Cerebellar nuclear complex (tissue), 1 donor: ENCODE measurements at places on chromosomes 12 and 14.

DNA sequence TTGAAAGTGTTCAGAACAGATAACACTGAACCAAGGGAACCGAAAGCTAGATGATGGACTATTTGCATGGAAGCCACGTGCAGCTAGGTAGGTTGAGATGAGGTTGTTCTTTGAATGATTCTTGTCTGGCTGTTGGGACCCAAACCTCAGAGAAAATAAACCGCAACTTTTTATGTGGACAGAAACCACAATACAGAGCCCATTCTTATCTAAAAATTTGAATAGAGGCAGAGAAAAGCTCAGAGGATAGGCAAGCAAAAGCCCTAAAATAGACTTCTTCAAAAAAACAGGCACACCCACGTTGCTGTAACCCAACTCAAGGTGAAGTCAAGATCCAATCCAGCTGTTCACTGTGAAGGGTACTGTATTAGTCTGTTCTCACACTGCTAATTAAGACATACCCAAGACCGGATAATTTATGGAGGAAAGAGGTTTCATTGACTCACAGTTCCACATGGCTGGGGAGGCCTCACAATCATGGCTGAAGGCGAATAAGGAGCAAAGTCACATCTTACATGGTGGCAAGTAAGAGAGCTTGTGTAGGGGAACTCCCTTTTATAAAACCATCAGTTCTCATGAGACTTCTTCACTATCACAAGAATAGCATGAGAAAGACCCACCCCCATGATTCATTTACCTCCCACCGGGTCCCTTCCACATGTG, 353.8 kb downstream of the AACS start:
- no peak for DNase-seq

- no peak for DNase-seq
These were observed 218.8 kb downstream of the DPF3 start for GRCh38 chr14:72675126-72675525.

DNA sequence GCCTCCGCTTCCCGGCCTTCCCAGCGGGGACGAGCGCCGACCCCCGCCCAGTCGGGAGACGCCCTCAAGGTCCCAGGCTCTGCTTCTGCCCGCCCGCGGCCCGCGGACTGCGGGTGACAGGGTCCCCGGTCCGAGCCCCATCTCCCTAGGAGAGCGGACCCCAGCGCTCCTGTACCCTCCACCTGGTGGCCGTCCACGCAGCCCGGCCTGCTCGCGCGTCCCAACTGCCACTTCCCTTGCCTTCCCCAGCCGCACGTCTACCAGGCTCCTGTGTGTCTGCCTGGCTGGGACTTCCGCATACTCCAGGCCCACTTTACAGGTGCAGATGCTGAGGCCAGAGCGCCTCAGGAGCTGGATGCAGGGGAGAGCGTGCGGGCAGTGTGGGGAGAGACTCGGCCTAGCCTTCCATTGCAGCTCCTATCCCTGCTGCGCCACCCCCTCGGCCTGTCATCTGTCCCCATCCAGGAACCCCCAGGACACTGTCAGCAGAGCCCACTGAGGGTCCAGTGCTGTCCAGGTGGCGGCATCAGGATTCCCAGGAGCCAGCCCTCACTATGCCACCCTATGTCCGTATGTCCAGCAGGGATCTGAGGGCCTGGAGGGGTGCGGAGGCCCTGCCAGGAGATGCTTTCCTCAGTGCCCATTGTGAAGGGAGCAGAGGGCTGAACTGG, 8.0 kb upstream of the ANKRD9 start:
- DNase-seq = no peak

GRCh38 chr12:98973395-98973794, 328.3 kb downstream of the APAF1 start:
- no peak for DNase-seq

- peak; percentile 23 for DNase-seq
These were observed 35.2 kb downstream of the SLC8B1 start for GRCh38 chr12:113299619-113300237.
